ENCODE measurements at places on chromosomes 2 and 18. TPM values are rescaled to one million over a fixed set of nuclear protein-coding genes. Genes with fewer than 3 reads are reported as not detected.

The PTPRM gene
- total RNA-seq = 43.8 TPM

The NBEAL1 gene
- total RNA-seq = 44.2 TPM

The EFR3B gene
- 0.83 TPM for total RNA-seq

The CNTNAP5 gene
- total RNA-seq = not detected

The PDE1A gene
- 26.5 TPM for total RNA-seq

The IL1R2 gene
- total RNA-seq = not detected

The NTSR2 gene
- total RNA-seq = not detected

The EDAR gene
- not detected for total RNA-seq

The TEKT4 gene
- not detected for total RNA-seq

The CIDEA gene
- total RNA-seq = not detected

The NYAP2 gene
- total RNA-seq = not detected

The TSPYL6 gene
- total RNA-seq = under 0.01 TPM

The FBXO36 gene
- total RNA-seq = 2.5 TPM

The UGGT1 gene
- total RNA-seq = 71.6 TPM

The LYG2 gene
- total RNA-seq = not detected

The IL1RL2 gene
- 2.3 TPM for total RNA-seq

The KCNJ13 gene
- not detected for total RNA-seq

The DNPEP gene
- 90.3 TPM for total RNA-seq

The TEX51 gene
- total RNA-seq = not detected

The FRZB gene
- 0.44 TPM for total RNA-seq
